ENCODE measurements at places on chromosomes 3 and 15.
A peak's percentile ranks its signal among the peaks of the same experiment; 100 is the strongest.

DNA sequence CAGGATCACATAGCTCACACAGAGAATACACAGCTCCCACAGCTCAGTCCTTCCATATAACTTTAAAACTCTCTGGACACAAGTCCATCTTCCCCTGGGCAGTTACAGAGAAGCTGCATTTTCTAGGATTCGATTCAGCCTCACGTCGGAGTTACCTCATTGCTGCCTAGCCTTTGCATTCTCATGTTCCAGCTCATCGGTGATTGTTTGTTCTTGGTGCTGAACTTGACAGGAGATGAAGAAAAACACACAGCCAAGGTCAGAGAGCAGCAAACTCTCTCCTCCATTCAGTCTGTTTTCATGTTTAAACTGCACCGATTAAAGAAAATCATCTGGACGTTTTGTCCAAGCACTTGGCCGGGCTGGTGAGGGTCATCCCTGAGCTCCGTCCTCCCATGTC is 375.5 kb upstream of the CFAP20DC start:
- DNase-seq, result no peak

- peak; percentile 93 for DNase-seq
These were observed 21.2 kb downstream of the GCSAM start for GRCh38 chr3:112111785-112112402.

DNA sequence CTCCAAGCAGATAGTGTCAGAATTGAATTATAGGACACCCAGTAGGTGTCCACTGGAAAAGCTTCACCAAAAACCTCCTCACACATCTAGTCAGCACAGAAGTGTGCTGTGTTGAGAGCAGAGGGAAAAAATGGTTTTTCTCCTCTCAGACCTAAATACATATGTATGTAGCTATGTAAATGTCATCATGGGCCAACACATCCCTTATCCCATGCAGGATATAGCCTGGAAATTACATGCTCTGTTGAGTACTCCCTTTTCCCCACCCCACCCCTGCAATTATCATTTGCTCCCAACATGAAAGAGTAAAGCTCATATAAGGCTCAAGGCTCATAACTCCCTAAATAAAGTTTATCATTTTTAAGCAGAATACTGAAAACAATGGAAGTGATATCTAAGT is 35.7 kb downstream of the DLG1 start:
- DNase-seq, result no peak

DNA sequence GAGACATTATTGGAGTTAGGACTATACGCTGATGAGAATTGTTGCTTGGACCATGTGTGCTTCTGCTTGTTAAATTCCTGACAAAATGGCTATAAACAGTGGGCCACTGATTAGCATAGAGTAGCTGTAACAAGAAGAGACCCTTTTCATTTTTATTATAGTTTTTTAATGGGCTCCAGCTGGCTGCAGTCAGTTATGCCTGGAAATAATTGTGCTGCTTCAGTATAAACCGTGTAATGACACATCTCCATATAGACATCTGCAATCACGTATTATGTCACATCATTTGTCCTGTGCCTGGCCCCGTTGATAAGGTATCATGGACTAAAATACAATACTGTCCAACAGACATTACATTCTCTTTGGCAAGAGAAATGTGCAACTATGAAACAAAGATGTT is 50.9 kb downstream of the ARPP21 start:
- DNase-seq, result no peak

DNA sequence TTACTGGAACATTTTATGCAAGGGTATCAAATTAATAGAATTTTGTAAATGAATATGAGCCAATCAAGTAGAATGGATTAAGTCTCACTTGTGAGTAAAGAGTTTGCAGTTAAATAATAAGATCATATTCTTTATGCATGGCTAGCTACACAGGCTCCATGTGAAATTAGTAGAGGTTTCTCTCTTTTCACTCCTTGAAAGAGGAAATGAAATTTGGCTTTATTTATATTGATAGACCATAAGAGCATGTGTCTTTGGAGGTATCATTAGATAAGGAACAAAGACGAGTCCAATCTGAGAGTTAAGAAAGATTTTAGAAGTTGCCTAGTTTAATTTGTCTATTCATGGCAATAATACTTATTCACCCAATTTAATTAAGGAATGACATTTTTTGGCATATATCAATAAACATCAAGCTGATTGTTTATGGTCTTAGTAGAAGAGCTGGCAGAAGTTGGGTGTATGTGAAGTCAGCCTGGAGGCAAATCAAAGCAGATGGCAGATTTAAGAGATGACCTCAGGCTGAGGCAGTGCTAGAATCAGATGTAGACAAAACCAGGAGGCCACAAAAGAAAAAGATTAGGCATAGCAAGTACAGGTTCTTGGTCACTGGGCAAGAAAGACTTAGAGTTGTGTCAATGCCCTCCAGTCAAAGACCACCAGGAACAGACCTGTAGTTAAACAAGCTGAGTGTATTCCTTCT is 406.5 kb upstream of the ARHGEF26 start:
- no peak for DNase-seq

DNA sequence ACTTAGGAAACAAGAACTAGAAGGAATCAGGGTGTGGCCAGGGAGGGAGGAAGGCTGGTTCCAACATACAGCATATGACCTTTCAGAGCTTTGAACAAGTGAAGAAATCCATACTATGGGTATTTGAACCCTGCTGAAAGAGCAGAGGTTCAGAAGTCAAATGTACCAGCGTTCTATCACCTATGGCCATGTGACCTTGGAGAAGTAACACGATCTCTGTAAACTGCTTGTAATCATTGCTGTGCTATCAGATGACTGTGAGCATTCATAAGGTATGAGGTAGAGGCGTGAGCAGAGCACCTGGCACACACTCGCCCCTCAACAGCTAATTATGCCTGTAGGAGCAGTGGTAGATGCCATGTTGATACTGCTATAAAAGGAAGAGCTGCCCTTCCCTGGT is 55.2 kb downstream of the KLHL6 start:
- no peak for DNase-seq

- DNase-seq, result no peak
These were observed 53.0 kb upstream of the TPM1 start for GRCh38 chr15:62989366-62990055.

GRCh38 chr3:37766797-37767776 is 94.6 kb upstream of the CTDSPL start:
- DNase-seq, result no peak

- no peak for DNase-seq
These were observed 39.5 kb downstream of the CADPS start for GRCh38 chr3:62835554-62836236.

DNA sequence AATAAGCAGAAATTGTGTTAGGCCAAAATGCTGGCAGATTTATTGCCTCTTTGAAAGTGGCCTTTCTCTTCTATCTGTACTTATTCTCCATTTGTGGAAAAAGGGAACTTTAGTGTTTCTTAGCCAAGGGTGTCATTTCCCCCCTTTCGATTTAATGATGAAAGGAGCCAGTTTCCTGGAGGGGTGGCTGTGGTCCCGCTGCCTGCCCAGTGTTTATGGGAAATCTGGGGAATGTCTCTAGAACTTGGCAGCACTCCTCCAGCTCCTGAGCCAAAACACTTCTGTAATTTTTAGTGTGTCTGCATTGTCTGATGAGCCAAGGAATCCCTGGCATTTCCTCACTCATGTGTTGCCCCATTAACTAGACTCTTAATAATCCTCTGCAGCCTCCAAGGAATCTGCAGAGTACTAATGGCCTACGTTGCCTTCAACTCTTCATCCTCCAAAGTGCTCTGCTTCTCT is 448.8 kb downstream of the GRM7 start:
- no peak for DNase-seq

DNA sequence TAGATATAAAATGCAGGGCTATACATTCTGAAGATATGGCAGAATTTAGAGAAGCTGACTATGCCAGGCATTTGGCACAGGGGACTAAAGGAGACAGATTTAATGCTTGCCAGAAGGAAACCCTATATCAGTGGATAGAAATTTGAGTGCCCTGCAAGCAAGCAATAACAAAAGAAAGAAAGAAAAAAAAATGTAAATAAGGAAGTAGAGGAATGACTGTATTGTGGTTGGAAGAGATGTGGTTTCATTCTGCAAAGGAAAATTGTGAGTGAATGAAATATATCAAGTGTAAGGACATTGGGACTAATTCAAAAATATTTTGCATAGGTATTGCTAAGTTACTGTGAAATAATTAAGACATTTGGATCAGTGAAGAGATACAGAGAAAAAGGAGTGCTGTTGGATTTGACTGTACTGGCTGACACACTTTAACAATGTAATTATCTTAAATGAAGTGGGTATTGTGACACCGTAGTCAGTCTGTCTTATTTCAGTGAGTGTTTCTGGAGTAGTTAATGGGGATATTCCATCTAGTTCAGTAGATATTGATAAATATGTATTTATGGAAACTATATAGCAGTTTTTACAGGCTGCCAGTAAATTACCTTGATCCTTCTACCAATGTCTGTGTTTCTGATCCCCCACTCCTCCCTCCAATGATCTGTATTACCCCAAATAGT is 418.2 kb downstream of the CNTN4 start:
- DNase-seq, result no peak

- DNase-seq, result no peak
These were observed 391.1 kb downstream of the SI start for GRCh38 chr3:164687211-164687610.

- no peak for DNase-seq
These were observed 6.9 kb upstream of the CHD2 start for GRCh38 chr15:92893200-92893599.

DNA sequence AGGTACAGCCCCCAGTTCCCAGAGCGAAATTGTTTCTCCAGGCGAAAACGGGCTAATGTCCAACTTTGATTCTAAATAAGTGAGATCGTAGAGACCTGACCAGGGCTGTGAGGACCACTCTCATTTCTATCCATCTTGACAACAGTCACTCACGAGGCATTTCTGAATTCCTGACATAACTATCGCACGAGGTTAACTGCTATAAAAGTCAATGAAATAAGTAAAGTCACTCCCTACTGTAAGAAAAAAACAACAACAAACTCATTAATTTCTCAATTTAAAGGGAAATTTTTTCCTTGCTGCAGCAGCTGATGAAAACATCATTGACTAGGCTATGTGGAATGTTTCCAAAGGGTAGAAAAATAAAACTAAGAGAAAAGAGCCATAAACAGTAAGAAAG is 69.1 kb downstream of the GREM1 start:
- no peak for DNase-seq

Measured in GM12865 (cell line).